ENCODE measurements at places on chromosomes 2 and 18.

GRCh38 chr18:28581521-28582071 is 404.7 kb upstream of the CDH2 start:
- DNase-seq: no peak

DNA sequence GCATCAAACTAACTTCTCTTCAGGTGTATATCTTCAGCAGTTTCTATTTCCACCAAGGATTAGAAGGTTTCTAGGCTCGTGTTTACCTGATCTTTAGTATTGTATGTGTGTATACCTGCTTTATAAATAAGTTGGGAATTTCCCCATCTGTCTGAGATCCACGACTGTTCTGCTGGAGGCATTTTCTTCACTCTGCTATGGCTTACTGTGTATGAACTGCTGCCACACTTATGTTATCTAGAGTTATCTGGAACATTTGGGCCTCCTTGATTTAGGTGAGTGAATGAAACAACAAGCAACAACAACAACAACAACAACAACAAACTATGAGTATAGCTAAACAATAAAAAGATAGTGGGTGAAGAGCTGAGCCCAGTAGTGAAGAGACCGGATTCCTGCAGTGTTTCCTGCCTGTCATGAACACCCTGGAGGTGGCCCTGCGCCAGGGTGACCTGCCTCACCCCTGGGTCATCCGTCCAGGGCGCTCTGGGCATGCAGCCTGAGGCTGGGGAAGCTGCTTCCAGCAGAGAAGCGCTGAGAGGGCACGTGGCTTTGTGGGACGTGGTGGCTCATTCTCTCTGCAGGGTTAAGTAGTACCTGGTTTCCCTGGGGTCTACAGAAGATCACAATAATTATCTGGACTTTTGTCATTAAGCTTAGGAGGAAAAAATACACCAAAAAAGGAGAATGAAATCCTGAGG is 56.1 kb upstream of the GATA6 start:
- no peak for DNase-seq

- DNase-seq: no peak
Measured at GRCh38 chr18:74460825-74461224, 3.7 kb upstream of the DIPK1C start.

DNA sequence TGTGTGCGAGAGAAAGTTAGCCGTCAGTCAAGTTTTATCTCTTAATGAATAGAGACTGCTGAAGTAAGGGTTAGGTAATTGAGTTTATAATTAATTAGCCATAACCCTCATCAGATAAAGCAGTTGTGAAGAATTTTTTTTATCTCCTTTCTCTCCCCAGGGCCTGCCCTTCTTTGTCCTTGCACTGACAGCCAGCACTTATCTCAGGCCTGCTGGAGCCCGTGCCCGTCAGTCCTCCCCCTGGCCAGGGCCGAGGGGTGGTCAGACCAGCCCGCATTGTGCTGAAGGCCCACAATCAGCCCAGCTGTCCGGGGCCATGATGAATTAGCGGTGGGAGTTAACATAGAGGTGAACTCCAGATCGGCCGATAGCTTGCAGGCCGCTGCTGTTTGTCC is 315.7 kb downstream of the GBX2 start:
- no peak for DNase-seq

DNA sequence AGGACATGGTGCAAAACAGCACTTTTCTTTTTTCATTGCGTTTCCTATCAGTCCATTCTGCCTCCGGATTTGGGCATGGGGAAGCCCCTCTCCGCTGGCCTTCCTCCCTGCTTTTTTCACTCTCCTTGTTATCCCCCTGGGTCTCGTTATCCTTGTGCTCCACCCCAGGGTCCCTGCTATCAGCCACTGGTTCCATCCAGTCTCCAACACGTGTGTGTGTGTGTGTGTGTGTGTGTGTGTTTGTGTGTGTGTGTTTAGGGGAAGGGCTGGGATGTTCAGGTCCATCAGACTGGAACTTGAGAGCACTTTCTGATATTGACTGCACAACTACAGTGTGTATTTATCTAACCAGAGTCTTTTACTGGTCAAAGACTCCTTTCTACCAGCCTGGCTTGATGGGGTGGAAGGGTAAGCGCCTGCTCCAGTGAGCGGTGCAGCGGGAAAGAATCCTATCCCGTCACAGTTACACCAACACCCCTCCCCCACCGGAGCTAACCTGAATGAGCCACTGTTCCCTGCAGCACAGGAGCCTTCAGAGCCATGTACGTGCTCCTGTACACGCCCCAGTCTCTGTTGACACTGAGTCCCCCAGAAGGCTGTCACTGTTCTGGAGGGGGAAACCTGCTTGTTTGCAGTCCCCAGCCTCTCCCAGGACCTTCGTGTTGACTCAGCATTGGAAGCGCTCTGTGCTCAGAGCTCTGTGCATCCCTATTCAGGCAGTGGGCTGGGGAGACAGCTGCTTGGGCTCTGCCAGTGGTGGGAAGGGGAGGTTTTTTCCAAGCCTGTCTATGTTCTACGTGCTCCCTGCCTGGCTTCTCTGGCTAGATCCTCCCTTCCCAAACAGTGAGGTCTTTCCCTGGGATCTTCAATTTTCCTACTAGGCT is 4.6 kb downstream of the INHA start:
- no peak for DNase-seq

DNA sequence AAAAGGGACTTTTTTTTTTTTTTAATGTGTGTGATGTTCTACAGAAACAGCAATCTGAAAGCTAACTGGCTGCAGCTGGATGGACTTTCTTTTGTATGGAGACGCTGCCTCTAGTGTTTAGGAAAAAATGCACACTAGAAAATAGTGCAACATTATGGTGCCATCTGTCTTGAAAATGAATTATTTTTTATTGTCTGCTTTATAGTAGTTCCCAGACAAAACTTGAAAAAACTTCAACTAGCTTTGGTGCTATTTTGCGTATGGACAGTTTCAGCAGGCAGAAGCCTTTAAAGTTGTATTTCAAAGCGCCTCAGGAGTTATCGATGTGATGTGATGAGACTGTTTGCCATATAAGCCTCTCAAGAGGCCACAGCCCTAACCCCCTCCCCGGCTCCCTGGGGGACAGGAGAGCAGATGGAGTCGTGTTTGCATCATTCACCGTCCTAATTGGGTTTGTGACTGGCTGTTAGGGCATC is 86.9 kb downstream of the LTBP1 start:
- DNase-seq: no peak

- peak; percentile 19 for DNase-seq
Measured at GRCh38 chr2:46187112-46187618, 110.0 kb upstream of the EPAS1 start.

- no peak for DNase-seq
Measured at GRCh38 chr2:238872628-238873380, 24.9 kb downstream of the TWIST2 start.
